NCI-H1930 (cell line): ENCODE measurements at places on chromosomes 5 and 9.

GRCh38 chr5:54900984-54901725 lies 84.2 kb downstream of the ESM1 start:
- no peak for DNase-seq

- DNase-seq: no peak
Measured at GRCh38 chr5:174943785-174944184, 219.4 kb downstream of the MSX2 start.

- DNase-seq: no peak
Measured at GRCh38 chr5:67674159-67674655, 477.6 kb upstream of the CD180 start.

GRCh38 chr9:93598647-93599241 lies 22.4 kb downstream of the PHF2 start:
- no peak for DNase-seq

- no peak for DNase-seq
Measured at GRCh38 chr5:103800741-103801495, 238.3 kb upstream of the NUDT12 start.

DNA sequence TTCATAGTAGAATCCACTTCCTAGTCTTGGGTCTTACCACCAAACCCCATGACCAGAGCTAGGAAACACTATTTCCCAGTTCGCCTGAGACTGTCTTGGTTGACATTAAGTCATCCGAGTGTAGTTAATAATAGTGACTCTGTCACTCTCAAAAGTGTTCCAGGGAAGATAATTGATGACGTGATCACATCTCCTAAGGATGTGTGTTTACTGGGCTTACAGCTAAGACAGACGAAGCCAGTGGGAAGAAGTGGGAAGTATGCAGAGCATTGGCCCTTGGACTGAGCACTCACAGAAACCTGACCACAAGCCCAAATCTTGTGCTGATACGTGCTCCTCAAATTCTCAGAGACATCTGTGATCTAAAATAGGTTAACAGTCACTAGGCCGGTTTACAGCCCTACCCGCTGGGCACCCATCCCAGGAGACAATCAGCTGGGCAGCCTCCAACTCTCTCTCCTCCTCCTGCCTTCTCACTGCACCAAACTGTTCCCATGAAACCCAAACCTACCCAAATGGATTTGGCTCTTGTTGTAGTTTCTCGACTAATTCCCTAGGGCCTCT lies 316.6 kb downstream of the TLE1 start:
- no peak for DNase-seq

GRCh38 chr9:114176624-114177291 lies 21.4 kb downstream of the COL27A1 start:
- no peak for DNase-seq

GRCh38 chr5:1874771-1875220 lies 7.9 kb downstream of the IRX4 start:
- DNase-seq: no peak

DNA sequence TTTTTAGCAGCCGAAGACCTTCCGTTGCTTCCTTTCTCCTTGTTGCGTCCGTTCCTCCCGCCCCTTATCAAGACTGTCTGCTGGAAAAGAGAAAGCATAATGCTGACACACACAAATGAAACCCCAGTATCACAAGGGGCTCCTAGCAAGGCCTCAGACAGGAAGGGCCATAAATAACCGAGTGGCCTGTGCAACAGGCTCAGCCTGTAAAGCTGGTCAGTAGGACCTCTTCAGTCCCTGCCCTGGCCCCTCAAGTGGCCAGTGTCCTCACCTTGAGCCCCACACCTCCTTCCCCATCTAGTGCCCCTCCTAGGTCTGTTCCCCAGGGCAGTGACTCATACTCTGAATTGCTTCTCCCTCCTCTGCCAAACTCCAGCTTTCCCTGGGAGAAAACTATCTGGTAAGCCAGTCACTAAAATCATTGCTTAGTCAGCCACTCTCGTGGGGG lies 174.6 kb upstream of the IL12B start:
- no peak for DNase-seq

DNA sequence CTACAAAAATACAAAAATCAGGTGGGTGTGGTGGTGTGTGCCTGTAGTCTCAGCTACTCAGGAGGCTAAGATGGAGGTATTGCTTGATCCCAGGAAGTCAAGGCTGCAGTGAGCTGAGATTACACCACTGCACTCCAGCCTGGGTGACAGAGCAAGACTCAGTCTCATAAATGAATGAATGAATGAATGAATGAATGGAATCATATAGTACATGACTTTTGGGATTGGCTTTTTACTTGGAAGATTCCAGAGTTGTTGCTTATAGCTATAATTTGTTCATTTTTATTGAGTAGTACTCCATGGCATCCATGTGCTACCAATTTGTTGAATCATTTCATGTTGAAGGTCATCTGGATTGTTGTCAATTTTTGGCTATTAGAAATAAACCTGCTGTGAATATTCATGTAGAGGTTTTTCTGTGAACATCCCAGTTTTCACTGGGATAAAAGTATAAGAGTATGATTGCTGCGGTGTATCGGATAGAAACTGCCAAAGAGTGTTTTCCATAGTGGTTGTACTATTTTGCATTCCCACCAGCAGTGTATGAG lies 19.9 kb downstream of the ERBIN start:
- DNase-seq: no peak

DNA sequence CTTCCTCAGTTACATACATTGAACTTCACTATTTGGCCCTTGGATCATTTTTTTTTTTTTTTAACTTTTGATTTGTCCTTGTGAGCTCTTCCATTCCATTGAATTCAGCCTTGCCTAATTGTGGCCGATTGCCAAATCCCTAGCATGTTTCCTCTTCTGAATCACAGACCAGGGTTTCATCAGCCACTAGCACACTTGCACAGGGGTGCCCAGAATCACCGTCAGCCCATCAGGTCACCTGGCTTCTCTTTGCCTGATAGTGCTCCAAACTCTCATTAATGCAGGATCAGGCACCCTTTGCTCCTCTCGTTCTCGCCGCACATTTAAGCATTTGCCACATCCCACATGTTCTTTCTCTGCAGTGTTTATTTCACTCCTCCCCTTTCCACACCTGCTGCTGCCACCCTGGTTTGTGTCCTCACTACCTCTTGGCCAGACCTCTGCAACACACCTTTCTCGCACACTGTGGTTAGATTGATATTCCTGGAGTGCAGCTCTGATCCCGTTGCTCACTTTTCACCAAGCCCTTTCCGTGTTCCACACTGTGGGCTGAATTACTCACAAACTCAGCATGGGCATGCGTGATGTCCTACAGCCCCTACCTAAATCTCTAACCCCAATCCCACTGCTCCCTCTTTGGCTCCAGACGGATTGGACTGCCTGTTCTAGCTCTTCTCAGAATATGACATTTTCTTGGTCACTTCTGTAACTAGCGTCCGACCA lies 9.8 kb downstream of the PIK3R1 start:
- no peak for DNase-seq

GRCh38 chr5:85140471-85140870 lies 755.8 kb upstream of the EDIL3 start:
- DNase-seq: no peak

DNA sequence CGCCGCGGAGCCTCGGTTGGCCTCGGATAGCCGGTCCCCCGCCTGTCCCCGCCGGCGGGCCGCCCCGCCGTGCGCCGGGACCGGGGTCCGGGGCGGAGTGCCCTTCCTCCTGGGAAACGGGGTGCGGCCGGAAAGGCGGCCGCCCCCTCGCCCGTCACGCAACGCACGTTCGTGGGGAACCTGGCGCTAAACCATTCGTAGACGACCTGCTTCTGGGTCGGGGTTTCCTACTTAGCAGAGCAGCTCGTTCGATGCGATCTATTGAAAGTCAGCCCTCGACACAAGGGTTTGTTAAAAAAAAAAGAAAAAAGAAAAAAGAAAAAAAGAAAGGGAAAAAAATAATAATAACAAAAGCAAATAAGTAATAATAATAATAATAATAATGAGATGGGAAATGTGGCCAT lies 112.8 kb downstream of the GCNT1 start:
- no peak for DNase-seq

GRCh38 chr5:174828804-174829510 lies 104.6 kb downstream of the MSX2 start:
- no peak for DNase-seq

GRCh38 chr5:119400245-119400644 lies 44.4 kb downstream of the TNFAIP8 start:
- DNase-seq: no peak

DNA sequence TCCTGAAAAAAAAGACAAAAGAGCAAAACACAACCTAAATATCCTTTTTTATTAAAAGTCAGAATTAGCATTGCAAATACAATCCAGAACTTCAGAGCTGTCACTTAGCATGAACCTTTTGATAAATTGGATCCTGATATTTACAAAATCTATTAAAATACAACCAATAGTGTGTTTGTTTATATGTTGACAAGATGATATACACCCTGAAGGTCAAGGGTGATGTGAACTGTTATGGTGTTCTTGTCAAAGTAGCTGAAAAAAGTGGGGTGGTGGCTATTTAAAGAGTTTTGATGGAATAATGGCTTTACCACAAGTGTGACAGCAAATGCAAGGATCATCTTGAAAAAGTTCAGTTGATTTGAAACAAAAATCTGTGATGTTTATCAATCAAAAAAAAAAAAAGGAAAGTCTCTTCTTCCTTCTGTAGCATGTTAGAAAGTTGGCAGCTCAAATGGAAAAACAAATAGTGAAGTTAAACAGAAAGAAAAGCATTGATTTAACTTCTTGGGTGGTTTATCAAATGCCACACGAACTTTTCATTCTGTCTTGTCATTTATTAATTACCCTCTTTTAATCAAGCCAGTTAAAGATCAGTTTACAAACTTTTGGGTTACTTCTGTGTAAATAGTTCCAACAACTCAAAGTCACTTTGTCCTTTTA lies 44.5 kb downstream of the PRDM6 start:
- DNase-seq: no peak

DNA sequence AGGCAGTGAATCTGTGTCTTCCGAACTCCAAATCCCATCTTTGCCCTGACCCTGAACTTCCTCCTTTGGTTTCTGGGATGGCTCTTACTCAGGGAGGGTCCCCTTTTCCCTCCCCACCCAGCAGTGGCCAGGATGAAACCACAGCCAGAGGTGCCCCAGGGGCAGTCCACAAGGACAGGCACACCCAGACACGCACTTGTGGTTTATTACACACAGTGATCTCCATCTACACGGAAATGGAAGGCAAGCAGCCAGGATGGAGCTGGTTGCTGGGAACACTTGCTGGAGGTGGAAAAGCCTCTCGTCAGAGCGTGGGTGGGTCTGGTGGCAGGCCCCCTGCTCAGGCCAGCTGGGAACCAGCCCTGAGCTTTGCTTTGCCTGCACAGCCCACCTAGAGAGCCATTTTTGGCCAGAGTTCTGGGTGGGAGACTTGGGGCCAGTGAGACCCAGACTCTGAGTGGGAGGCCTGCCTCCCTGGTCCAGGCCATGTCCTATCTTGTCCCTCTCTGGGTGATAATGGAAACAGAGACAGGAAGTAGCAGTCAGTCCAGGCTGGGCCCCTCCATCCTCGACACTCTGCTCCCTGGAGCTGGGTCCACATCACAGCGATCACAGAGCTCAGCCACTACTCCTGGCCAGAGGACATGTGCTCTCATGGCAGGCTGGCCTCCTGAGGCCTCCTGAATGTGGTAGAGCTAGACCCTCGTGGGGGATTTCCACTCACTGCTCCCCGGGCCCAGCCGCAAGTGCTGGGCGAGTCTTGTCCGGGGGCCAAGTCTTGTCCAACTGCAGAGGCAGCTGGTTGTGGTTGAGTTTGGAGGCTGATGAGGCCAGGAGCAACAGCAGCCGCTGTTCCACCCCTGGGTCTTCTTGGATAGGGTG lies 5.1 kb upstream of the PHYKPL start:
- no peak for DNase-seq

GRCh38 chr5:163612358-163613149 lies 107.1 kb downstream of the MAT2B start:
- DNase-seq: no peak

DNA sequence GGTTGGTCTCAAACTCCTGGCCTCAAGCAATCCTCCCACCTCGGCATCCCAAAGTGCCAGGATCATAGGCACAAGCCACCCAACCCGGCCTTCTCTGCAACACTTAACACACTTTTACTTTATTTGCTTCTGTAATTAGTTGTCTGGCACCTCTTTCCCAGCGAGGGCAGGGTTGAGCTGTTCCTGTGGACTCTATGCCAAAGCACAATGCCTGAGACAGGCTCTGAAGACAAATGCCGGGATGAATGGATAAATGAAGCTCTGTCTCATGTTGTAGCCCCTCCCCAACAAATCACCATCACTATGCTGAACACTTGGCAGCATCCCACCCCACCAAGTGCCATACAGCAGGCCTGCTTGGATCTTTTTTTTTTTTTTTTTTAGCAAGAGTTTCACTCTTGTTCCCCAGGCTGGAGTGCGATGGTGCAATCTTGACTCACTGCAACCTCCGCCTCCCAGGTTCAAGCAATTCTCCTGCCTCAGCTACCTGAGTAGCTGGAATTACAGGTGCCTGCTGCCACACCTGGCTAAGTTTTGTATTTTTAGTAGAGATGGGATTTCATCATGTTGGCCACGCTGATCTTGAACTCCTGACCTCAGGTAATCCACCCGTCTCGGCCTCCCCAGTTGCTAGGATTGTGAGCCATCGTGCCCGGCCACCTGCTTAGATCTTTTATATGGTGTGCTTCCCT lies 21.3 kb downstream of the GPX3 start:
- DNase-seq: no peak

- no peak for DNase-seq
Measured at GRCh38 chr5:168987543-168988300, 313.2 kb downstream of the SLIT3 start.

DNA sequence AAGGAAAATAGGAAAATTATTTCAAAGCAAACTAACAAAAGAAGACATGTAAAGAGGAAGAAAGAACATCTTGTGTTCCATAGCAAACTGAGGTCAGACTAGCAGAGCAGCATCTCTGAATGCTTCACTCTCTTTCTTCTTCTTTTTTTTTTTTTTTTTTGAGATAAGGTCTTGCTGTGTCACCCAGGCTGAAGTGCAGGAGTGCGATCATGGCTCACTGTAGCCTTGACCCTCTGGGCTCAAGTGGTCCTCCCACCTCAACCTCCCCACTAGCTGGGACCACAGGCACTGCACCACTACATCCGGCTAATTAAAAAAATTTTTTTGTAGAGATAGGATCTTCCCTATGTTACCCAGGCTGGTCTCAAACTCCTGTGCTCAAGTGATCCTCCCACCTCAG lies 36.6 kb downstream of the MELK start:
- no peak for DNase-seq

DNA sequence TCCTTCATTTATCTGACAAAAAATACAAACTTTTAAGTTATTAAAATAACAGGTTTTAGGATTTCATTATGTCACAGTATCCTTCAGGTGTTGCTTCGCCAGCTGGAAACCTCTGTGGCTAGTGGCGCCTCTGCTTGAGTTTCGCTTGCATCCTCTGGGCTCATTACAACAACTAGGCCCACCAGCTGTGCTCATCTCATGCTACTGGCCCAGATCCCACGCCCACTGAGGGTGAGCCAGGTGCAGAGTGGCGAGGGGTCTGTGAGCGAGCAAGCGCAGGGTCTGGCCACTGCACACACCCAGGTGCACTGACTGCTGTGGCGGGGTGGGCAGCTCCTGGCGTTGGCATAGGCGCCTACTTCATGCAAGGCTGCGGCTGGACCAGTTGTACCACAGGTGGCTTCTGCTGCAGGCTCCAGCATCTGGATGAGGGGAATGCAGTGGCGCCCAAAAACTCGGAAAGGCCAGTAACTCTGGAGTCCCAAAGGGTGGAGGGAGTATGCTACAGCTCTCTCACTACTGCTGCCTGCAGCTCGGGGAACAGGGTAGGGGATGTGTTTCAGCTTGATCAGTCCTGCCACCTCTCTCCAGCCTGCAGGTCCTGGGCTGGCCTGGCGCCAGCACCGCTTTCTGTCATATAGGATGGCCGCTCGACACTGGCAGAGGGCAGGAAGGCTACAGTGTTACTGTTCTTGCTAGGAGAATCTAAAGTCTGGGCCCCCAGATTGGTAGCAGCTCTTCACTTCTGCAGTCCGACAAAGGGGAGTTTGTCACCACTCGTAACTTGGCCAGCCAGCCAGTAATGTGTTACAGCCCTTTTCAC lies 452.1 kb downstream of the TUSC1 start:
- no peak for DNase-seq
